ENCODE measurements at places on chromosomes 7 and 10. TPM values are rescaled to one million over a fixed set of nuclear protein-coding genes. Genes with fewer than 3 reads are reported as not detected.

Gene BTBD16
- total RNA-seq = not detected

Gene HOXA4
- total RNA-seq = 1.3 TPM

Gene C7orf33
- total RNA-seq = not detected

Gene NCF1
- total RNA-seq = 1.2 TPM

Gene MOSPD3
- 9.6 TPM for total RNA-seq

Gene NXPH1
- total RNA-seq = not detected

Gene SSBP1
- 103 TPM for total RNA-seq

Gene DEPP1
- 22.7 TPM for total RNA-seq

Gene OR2A12
- total RNA-seq = not detected

Gene MCM10
- total RNA-seq = 0.32 TPM
